ENCODE measurements at places on chromosomes 13 and 19.
A peak's percentile ranks its signal among the peaks of the same experiment; 100 is the strongest.

GRCh38 chr13:99980824-99981734 lies 505 bp upstream of the ZIC2 start:
- peak; percentile 82 for DNase-seq

DNA sequence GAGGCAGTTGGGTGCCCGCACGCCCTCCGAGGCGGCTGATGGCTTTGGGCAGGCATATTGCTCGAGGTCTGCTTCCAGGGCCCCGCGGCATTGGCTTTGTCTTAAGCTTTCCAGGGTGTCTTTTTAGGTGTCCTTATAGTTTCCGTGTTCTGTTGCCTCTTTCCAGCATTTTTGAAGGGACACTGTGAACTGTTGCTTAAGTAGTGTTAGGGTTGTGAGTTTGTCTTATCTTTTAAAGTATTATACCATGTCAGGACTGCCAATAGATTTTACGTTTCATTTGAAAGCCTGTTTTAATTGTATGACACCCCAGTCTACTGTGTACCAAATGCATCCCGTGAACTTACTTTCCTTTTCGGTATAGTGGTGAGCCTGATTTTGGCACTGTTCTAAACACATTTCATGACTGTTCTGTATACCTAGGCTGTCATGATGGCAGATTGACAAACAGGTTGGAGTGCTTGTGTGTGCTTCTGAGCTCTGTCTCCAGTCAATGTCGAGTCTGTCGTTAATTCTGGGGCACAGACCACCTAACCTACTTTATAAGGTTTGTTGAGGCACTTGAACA lies 656 bp downstream of the PCCA start:
- DNase-seq: no peak

DNA sequence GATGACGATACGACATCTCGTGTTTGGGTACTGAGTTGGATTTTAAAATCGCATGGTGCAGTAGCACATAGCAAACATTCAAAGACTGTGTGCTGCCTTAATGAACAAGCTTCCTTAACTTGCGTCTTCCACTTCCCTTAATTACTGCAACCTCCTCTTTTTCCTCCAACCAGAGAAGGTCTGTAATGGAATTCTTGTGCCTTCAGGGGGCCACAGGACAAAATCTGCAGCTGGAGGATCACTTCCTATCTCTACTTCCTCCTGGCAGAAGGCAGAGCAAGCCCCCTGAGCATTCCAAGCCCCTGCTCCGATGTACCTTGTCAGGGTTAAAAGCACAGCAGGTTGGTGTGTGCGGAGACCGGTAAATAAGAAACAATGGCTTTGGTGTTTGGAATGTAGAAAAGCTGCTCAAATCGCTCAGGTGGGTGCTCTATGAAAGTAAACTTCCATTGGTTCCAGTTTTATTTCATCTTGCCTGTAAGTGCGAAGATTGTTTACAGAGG lies 151.3 kb upstream of the UQCRFS1 start:
- DNase-seq: no peak

DNA sequence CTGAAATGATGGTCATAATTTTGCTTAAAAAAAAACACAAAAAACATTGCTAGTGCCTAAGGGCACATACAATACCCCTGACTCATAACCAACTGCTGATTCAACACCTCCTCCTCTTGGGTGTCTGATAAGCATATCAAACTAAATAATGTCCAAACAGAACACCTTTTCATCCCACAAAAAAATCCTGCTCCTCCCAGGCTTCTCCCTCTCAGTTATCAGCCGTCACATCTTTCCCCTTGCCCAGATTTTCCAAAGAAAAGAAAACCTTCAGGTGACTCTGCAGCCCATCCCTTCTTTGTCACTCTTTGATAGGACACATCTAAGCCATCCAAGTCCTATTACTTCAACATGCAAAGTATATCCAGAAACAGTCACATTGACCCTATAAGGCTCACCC lies 46.9 kb downstream of the ABCC4 start:
- DNase-seq: no peak

GRCh38 chr13:97588993-97589392 lies 155.0 kb downstream of the RAP2A start:
- DNase-seq: no peak

- DNase-seq: peak; percentile 9
Measured at GRCh38 chr19:30649934-30650614, 277.9 kb downstream of the ZNF536 start.

- DNase-seq: no peak
Measured at GRCh38 chr19:3004522-3004921, 24.6 kb downstream of the TLE2 start.

DNA sequence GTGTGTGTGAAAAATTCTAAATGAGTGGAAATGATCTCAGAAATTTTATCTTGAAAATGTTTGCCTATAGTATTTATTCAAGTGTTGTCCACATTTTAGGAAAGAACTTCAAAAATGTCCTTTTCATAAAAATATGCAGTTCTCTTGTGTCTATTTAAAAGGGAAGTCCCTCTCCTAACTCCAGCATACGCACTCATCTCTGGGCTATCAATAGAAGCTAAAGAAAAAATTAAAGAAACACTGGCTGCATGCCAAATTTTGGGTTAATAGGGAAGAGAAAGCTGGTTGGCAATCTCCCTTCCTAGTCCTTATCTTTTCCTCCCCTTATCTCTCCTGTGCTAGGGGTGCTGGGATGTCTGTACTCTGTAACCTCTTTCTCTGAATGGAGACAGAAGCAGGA lies 313.3 kb downstream of the ENOX1 start:
- no peak for DNase-seq

DNA sequence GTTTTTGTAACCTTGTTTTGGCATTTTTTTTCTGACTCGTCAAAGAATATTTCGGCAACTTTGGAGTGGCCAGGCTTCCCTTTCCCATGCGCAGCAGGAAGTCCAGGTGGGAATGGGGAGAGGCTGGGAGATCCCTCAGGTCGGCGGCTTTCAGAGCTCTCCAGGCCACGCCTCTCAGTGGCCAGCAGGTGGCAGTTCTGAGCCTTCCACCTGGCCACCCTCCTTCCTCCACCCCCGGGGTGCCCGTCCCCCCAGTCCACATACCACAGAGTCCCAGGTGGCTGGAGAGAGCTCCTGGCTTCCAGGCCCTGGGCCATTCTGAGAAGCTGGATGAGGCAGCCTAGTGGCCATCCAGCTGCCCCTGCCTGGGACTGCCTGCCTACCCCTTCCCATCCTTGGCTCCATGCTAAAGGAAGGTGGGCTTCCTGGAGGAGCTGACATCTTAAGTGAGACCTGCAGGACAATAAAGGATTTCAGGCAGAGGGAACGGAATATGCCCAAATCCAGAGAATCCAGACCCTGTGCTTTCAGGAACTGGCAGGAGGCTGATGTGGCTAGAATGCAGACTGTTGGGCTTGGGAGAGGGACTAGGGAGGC lies 46.3 kb downstream of the CCNE1 start:
- peak; percentile 17 for DNase-seq

DNA sequence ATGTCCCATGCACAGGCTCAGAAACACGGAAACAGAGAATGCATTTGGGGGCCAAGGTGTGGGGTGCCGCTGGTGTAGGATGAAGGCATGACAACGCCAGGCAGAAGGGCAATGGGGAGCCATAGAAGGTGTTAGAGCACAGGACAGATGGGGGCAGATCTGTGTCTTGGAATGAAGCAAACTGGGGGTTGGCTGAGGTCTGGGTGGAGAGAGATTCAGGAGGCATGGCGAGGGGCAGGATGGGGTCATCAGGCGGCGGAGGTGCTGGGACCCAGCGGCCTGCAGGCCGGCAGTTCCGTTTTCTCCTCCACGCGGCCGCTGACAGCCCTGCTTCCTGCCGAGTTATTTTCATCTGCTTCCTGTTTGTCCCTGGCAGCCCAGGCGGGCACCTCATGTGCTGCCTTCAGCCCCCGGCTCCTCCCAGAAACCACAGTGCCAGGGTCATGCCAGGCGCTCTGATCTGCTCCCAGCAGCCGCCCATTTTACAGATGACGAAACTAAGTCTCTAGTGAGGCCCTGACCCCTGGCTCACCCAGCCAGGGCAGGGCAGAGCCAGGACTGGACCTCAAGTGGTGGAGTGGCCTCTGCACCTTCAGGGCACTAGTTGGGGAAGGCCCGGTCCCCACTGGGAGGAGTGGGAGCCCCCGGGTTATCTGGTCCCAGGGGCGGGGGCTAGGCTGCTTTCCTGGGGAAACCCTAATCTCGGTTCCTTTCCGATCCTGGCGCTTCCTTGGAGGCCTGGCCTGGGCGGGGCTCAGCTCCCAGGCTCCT lies 2.2 kb downstream of the ARHGAP45 start:
- DNase-seq: no peak

DNA sequence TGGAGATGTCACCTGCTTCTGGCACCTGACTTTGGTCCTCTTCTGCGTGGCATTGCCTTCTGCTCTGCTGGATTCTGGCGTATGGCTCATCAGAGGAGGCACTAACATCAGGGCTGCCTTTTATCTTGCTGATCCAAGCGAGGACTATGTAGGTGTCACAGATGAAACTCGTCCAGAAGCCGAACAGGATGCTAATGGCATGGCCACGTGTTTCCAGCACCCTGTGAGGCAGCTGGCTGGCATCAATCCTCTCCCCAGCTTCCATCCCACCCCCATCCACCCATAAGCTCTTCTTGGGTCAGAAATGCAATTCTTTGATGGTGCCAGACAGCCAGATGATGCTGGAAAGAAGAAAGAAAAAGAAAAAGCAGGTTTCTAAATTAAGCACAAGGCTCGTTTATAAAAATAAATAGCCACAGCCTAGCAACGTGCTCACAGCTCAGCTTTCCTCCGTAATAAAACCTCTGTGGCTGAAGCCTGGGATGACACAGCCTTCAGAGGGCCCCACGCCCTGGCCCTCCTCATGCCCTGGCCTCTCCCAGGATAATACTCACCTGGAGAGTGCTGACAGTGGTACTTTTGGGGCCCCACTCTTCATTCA lies 212.9 kb upstream of the SERP2 start:
- no peak for DNase-seq

- DNase-seq: no peak
Measured at GRCh38 chr19:16085115-16085514, 8.8 kb downstream of the TPM4 start.

DNA sequence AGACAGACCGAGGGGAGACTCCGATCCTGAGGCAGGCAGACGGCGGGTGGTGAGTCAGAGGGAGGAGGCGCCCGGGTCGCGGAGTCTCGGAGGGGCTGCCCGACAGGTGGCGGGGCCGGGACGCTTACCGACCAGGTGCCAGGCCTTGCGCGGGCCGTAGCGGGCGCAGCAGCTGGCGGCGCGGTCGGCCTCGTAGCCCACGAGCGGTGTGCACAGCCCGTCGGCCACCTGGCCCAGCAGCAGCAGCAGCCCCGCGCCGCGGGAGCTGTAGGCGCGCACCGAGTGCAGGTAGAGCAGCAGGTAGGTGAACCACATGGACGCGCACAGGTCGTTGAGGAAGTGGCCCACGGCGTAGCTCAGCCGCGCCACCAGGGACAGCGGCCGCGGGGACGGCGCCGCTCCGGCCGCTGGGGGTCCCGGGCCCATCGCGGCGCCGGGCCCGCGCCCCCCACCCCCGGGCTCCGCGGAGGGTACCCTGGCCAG lies 367 bp downstream of the MFSD12 start:
- DNase-seq: no peak

- peak; percentile 30 for DNase-seq
Measured at GRCh38 chr19:5967994-5968430, 9.9 kb downstream of the RANBP3 start.

GRCh38 chr13:74136084-74136658 lies 2.0 kb upstream of the KLF12 start:
- DNase-seq: no peak

- DNase-seq: no peak
Measured at GRCh38 chr13:43608400-43609137, 178.2 kb downstream of the ENOX1 start.

DNA sequence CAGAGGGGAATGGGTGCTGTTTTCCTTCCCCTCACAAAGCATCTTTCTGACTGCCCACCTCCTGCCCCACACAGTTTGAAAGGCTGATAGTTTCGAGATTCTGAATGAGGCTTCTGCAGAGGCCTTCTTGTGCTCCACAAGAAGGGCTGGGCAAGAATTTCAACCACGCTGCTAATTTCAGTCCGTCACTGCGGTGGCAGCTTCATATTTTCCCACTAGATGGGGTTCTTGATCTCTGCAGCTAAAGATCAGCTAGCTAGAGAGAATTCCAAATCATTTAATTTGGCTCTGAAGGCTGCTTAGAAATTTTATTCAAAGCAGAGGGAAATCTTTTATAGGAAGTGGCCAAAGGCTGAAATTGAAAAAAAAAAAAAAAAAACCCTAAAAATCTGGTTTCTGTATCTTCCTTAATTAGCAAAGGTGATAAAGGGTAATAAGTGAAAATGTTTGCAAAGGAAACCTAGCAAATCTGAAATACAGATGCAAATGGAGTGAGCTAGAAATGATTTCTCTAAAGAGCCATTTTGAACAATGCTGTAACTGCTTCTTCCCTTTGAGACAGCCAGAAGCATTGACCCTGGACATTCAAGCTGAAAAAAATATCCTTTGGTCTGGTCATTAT lies 38.0 kb upstream of the C13orf42 start:
- DNase-seq: no peak

GRCh38 chr13:19836472-19836871 lies 27.0 kb downstream of the ZMYM5 start:
- no peak for DNase-seq

GRCh38 chr13:111201304-111201940 lies 86.3 kb downstream of the ARHGEF7 start:
- DNase-seq: no peak

DNA sequence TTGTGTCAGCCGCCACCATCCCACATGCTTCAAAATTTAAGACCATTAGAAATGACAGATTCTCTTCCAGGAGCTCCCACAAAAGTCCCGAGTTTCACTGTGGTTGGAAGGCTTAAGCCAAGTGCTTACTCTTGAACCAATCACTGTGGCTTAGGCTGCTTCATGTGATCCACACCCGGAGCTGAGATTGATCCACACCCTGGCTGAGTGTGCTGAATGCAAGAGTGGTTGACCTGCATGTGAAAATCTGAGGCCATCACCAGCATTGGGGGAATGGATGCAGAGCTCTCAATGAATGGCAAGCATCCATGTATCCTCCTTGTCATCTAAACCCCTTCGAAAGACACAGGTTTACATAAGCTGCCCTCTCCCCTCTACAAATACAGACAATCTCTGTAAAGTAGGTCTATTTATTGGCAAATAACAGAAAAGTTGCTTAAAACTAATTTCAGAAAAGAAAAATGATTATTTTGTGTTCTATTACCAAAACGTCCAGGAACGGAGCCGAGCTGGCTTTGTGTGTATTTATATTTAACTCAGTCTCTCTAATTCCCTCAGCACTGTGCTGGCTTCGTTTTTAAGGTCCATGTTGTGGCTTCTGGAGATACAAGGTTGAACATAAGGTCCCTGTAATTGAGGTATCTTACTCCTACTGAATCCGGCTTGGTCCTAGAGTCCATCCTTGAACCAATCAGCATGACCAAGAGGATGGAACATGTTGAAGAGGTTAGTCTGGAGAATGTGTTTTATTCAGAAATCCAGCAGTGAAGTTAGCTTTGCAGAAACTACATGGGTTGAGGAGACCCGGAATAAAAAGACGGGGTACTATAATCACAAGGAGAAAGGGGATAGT lies 332.4 kb downstream of the LIG4 start:
- DNase-seq: no peak

DNA sequence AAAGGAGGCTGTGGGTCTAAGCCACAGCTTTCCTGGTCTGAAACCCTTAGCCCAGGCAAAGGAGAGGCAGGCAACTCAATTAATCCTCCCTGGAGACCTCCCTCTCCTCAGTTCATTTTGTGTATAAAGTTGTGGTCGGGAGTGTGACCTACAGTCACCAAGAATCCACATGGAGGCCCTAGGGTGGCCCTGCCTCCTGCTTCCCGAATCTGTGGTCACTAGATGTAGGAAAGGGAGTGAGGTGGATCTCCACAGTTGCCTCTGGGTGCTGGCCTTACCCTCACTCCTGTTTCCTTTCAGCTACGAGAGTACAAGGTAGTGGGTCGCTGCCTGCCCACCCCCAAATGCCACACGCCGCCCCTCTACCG lies 1.3 kb downstream of the RPL18A start:
- no peak for DNase-seq

- no peak for DNase-seq
Measured at GRCh38 chr19:3618144-3618810, 8.3 kb downstream of the CACTIN start.

All from NCI-H774 (cell line).